LoVo (cell line): ENCODE measurements at places on chromosomes 12 and 14.

DNA sequence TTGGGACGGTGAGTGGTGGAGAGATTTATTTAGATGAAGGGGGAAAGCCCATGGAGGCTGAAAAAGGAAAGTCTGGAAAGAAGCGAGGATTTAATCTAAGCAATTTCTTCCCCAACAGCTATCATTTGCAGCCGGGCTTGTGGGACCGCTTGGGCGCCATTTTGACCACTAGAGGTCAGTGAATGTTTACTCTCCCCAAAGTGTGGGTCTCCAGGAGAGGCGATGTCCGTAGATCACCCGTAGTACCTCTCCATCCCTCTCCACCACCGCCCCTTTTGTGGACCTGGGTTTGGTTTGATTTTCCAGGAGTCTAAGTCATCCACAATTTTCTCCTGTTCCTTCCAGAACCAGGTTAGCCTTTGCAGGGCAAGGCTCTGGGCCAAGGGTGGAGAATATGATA, 91.2 kb upstream of the PARP11 start:
- DNase-seq, result no peak

DNA sequence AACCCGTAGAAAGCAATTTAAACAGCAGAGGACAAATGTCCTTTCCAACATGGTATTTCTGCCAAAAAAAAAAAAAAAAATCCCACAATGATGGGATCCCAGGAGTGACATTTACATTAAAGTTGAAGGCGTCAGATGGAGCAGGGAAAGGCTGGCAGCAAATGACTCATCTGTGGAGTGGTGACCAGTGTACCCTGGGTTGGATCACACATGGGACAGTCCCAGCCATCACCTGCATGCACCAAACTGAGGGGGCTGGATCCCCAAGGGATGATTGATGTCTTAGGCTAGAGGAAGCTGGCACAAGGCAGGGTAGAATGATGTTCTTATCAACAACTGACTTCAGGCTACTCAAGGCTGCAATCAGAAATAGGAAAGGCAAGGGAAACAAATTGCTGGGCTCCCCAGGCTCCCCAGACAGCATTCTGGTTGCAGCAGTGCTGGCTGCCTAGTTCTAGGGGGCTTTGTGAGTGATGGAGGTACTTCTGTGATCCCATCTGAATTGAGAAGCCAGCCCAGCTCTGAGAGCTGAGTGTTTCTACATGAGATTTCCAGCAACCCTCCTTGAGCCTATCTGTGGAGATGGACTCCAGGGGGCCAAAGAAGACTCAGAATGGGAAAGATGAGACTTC, 117.9 kb downstream of the DPF3 start:
- DNase-seq, result no peak

GRCh38 chr14:90714811-90715210, 101.4 kb downstream of the TTC7B start:
- no peak for DNase-seq

DNA sequence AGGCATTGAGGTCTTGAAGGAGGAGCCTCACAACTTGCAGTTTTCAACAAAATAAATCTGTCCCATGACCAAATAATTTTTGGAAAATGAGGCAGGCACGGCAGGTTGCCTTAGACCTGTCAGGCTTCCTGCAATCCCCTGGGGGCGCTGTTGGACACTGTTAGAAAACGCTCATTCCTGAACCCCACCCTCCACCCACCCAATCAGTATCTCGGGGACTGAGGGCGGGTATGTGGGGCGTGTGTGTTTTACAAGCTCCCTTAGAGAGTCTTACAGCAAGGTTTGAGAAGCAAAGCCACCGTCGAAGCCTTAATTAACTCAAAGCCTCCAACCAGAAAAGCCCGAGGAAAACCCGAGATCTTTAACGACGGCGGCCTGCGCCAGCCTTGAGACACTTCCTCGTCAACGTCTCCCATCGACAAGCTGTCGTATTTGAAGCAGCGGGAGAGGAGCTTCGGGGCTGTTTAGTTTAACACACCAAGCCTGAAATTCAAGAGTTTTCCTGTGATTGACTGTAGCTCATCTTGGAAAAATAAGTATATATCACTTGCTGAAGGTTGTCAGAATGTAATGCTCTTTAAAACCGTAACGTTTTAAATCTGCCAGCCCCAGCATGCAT, 123.0 kb downstream of the GLT1D1 start:
- DNase-seq, result no peak

GRCh38 chr12:66694666-66695613, 16.1 kb upstream of the GRIP1 start:
- DNase-seq, result no peak

DNA sequence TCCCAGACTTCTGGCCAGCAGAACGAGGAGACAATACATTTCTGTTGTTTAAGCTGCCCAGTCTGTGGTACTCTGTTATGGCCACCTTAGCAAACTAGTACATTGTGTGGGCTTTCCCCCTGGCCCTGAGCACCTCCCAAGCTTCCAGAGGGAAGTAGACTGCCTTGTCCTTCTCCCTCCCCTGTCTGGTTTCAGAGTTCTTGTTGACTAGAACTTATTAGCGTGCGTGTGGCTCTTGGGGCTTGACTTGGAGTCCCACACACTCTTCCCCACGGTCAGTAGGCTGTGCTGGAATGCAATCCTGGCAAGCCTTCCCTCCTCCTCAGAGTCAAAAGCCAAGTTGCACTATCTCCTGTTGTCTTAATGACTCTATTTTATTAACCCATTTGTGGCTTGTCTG, 27.7 kb downstream of the FBLN5 start:
- DNase-seq, result no peak

DNA sequence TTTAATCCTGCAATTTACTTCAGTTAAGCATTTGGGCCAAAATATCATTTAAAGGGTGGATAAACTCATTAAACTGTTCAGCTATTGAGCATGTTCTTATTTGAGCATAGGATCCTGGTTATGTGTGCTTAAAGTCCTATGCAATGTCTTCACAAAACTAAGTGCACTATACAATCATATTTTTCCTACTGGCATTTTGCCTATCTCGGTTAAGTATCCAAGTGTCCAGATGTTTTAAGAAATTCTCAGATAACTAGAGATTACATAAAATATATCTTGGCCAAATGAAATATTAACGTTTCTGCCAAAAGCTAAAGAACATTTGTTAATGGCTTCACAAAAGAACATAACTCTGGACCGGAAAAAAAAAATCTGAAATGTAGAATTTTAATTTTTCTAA, 250.8 kb upstream of the LRFN5 start:
- DNase-seq, result no peak

- no peak for DNase-seq
Observed at GRCh38 chr12:75975702-75976101, 55.9 kb downstream of the PHLDA1 start.

DNA sequence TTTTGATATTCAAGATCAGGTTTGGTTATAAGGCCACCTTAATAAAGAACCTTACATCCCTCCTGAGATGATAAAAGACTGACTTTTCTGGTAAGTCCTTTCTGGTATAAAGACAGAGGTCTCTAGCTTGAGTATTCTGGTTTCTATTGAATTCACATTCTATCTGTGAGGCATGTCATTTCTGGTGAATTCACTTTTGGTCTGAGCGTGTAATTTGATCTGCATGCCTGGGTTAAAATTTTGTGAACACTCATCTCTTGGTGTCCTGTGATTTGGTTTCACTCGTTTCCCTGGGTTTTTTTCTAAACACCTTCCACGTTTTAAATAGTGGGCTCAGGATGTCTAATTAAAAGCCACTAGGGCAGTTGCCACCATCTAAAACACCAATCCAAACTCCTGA, 12.2 kb downstream of the EIF5 start:
- DNase-seq, result no peak

GRCh38 chr14:64880221-64881121, 764 bp upstream of the SPTB start:
- DNase-seq, result peak; percentile 43

DNA sequence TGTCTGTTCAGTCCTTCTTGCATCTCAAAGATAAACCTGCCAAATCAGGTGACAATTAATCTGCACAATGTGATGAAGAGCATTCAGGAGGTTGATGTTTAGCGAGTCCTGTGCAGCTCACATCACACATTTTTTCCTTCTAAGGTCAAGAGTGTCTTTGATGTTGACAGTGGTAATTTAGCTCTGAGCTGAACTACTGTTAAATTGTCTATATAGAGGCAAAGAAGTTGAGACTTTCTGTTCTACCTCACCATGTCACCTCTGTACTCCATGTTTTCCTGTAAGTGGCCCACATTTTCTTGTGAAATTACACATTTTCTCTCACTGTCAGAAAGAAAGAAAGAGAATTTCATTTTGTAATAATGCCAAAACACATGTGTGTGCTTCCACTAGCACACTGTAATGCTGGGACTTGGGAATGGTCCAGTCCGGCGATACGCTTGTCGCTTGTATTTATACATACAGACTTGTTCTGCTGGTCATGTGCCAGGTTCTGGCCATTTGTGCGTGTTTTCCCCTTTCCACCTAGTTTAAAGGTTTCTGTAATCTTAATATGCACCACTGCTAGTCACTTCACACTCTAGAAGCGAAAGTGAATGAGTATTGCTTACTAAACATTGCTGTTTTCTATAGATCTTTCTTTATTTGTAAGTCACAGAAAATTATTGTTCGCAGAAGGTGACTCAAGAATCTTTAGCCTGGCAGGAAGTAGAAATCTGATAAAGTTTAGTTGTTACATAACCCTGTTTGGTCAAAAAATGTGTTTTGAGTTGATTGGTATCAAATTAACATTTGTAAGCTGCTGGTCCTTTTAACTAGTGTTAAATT, 328.9 kb downstream of the TMTC2 start:
- DNase-seq, result no peak

GRCh38 chr14:74444866-74445265, 18.9 kb upstream of the SYNDIG1L start:
- no peak for DNase-seq

GRCh38 chr14:23551266-23552028, at the start of gene ZFHX2:
Gene ZFHX2, minus strand, starts transcription at chr14:23551765. Its CDS starts 16,440 bp downstream, at chr14:23535325.
- peak; percentile 92 for DNase-seq

DNA sequence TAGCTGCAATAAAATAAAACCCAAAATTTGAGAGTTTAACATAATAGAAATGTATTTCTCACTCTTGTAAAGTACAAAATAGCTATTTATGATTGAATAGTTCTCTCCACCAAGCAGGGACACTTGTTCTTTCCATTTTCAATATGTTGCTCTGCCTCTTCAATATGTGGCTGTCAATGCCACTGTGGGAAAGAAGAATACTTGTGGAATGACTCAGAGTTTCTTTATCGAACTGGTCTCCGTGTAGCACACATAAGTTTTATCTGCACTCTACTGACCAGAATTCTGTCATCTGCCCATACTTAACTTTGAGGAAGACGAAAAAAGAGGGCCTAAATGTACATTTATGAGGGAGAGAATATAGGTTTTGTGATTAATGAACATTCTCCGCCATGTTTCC, 256.9 kb downstream of the ATXN7L3B start:
- DNase-seq, result no peak

- DNase-seq, result no peak
Observed at GRCh38 chr12:90831712-90832111, 123.3 kb downstream of the CCER1 start.

DNA sequence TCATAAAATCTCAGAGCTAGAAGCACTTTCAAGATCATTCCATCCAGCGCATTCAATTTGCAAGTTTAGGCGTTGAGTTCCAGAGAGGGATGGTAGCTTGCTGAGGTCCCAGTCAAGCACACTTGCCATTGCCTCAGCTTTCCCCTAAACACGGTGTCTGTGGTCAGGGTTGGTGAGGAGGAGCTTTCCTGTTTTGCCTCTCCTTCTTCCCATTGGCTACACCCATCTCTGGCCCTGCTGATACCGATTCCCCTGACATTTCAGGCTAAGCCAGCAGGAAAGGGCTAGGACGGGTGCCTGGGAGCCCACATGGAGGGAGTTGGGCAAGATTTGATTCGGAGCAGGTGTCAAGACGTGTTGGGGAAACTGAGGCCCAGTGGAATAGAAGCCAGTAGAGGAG, 9.1 kb downstream of the NFATC4 start:
- no peak for DNase-seq

- no peak for DNase-seq
Observed at GRCh38 chr14:68510201-68511128, 282.4 kb downstream of the ZFP36L1 start.

DNA sequence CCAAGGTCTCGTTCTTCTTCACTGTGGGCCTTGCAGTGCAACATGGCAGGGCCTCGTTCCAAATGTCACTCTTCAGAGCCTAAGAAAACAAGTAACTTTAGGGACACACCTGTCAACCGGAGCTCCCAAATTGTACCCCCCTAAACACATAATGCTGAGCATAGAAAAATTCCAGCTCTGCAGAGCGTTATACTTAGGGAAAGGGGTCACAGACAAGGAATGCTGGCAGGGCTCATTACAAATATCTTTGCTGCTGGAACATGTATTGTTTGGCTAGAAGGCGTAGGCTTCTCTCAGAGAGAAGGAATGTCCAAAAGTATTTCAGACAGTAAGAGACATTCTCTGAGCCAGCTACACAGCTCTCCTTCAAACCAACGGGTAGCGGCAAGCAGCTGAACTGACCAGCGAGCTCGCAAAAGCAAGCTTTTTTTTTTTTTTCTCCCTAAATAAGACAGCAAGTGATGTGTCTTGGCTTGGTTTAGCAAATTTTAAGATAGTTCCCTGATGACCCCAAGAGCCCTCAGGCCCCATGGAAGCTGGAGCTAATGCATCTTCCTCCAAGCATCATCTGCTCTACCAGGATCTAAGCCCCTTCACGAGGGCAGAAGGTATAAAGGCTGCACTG, 24.5 kb downstream of the SSH1 start:
- no peak for DNase-seq

DNA sequence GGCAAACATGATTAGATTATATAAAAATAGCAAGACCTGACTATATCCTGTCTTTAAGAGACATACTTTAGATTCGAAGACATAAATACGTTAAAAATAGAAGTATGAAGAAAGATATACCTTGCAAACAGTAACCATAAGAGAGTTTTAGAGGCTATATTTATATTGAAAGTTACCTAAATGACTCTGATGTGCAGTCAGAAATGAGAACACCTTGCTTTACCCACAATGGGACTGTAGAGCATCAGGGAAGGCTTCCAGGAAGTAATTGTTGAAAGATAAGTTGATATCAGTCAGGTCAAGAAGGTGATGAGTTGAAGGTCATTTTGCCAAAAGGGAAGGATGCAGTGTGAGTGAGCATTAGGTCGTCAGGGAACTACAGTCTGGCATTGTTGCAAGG, 110.2 kb downstream of the NEDD1 start:
- DNase-seq, result no peak

- DNase-seq, result no peak
Observed at GRCh38 chr14:78974691-78975090, 804.5 kb downstream of the NRXN3 start.

GRCh38 chr12:76029982-76030340, 1.6 kb downstream of the PHLDA1 start:
- no peak for DNase-seq
